ENCODE measurements at places on chromosomes 11 and 22. TPM values are rescaled to one million over a fixed set of nuclear protein-coding genes. Genes with fewer than 3 reads are reported as not detected.

MPZL3 gene
- total RNA-seq, result 0.21 TPM

DNA sequence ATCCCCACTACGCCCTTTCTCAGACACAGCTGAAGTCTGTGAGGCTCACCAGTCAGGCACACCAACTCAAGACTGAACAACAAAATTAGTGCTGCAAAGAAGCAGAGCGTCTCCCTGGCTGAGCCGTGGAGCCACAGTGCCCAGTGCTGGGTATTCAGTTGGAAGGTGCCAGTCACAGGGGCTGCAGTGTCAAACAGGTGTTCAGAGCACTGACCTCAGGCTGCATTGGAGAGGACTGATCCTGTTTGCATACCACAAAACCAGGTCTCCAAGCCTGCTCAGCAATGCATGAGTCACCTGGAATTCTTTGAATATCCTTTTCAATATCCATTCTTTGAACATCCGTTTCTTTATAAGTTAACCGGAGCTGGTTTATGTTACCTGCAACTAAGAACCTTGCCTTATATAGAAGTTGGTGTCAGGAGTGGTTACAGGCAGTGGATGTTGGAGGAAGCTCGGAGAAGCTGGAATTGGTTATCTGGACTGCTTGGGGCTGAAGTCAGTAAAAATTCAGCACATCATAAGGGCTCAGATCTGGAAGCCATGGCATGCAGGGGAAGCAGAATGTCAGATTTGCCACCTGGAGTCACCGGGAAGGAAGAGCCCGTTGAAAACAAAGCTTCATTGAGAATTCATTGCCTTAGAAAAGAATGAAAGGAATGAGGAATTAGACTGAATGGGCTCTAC is 30.3 kb downstream of the PDGFB start:
- no peak for DNase-seq

DNA sequence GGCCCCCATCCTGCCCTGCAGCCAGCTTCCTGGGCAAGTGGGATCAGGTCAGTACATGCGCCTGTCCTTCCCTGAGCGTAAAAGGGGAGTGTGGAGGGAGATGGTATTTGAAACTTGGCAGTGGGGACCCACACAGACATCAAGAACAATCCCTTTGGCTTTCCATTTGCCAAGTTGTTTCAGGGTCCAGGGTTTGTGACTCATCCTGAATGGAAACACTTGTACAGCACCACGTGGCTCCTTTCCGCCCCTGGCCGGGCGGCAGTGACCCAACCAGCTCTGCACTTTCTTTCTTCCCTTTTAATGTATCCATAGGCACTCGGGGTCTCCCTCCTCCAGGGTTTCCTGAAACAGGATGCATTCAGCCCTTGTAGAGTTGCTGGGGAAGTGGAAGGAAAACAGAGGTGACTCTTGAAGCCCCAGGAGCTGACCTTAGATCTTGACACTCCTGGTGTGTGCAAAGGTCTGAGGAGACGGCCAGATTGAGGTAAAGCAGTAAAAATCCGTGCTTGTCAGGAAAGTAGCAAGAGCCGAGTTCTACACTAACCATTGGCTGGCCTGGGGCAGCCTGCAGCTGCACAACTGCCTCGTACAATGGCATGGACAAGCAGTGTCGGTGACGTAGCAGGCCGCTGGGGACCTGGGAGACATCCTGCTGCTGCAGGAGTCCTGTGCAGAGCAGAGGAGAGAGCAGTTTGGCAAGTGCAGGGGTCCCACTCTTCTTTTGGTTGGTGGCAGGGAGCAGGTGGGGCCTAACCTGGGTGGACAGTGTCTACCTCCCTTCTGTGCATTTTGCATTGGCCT is 189.8 kb downstream of the SNX19 start:
- no peak for DNase-seq

SLC25A18 gene
- not detected for total RNA-seq

DNA sequence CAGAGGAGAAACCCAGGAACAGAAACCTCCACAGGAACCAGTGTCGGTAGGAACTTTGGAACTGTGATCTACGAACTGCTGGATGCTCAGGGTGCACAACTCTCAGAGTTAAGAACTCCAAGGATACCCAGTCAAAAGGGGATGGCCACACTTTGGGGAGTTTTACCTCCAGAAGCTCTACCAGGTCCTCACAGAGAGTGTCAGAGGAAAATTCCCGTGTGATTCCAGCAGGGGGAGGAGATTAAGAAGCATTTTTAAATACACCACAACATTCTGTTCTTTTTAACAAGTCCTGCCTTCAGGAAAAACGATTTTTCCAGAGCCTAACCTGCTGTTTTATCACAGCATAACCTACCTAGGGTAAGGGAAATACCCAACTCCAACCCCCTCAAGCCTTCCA is 104.0 kb downstream of the SOX6 start:
- DNase-seq, result no peak

DNA sequence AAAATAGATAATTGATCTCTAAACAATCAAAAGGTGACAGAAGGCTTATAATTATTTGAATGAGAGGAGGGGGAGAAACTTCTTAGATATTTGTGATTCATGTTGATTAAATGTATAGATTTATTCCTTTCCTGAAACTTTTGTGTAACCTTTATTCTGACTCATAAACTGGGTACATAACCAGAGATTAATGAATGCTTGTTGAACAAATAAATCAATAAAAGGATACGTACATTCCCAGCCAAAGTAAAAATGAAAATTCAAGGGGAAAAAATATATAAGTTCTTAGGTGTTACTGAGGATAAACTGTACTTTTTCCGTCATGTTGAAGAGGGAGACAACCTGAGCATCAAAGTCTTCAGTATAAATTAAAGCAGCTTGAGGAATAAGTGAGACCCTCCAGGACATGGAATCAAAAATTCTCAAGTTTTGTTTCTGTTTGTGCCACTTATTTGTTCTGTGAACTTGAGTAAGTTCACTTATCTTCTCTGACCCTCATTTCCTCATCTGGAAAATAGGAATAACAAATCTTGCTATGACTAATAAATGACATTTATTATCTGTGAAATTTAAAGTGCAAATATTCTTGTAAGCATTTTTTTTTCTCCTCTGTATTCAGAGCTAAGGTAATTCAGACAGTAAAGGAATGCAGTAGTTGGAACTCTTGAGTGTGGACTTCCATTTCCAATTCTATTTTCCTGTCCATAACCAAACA is 195.4 kb downstream of the METTL15 start:
- no peak for DNase-seq

- DNase-seq, result no peak
These were observed 49.3 kb downstream of the LRFN4 start for GRCh38 chr11:66906061-66906733.

DNA sequence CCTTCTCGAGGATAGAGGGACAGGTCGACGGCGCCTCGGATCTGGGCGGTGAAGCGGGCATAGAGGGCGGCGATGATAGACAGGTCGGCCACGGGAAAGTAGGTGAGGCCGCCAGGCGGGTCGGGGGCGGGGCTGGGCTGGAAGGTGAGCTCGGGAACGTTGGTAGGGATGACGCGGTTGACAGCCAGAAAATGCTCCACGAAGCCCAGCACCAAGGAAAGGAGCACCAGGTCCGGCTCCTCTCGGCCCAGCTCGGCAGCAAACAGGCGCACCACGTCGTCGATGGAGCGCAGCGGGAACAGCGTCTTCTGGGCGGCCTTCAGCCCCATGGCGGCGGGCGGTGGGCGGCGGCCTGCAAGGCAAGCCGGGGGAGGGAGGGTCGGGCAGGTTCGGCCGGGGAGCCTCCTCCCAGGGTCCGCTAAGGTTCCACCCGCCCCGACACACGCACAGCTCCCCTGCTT is 540 bp downstream of the MEN1 start:
- DNase-seq, result no peak

PARVG gene
- 19.9 TPM for total RNA-seq

DNA sequence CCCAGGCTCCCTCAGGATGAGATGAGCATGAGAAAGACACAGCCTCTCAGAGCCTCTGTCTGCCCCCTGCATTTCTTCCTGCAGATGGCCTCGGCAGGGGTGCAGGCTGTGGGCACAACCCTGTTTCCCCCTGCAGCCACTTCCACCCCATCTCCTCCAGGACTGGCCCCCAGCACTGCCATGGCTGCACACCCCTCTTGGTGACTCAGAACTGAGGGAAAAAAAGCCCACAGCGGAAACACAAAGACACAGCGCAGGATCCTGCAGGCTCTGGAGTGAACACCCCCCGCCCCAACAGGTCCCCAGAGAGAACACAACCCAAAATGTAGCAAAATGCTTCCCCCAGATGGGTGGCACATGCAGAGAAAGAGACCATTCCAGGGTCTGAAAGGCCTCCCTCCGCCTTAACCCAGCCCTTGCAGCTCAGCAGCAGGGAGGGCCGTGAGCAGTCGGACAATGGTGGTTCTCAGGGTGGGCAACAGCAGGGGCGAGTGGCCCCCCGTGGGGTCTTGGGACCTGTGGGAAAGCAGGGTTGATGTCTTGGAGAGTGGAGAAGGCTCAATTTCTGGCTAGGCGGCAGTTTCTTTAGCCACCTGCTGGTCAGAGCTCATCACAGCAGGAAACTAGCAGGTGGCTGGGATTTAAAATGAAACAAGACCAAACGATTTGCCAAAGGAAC is 8.0 kb downstream of the TUBGCP6 start:
- DNase-seq, result no peak

DNA sequence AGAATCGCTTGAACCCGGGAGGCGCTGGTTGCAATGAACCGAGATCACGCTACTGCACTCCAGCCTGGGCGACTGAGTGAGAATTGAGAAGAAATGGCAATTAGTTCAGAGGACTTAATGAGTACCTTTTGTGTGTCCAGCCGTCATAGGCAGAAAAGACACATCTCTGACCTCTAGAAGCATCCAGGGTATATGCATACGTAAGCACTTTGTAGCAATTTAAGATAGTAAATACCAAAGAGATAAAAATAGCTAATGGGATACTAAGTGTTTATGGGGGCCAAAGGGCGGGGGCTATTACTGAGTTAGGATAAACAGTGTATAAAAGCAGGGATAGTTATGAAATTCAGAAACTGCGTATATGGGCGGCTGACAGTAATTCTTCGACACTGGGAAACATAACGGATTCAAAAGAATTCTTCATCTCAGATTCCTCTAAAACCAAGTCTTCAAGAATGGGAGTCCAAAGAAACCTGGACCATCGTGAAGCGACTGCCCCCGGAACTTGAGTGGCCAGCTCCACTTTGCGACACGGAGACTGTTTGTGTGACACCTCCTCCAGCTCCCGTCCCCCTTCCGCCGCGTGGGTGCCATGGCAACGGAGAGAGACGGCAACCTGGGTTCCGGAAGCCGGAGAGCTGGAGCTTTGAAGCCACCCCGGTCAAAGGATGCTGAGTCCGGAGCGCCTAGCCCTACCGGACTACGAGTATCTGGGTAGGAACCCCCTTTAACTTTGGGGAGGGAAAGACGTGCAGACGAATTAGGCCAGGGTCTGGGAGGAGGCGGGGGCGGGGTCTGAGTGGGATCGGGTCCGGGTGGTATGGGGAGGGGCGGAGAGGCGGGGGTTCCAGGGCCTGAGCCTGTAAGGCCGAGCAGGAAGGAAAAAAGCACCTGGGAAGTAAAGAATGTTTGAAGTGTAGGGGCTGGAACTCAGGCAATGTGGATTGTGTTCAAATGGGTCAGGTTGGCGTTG is at the start of gene CSTPP1:
Gene CSTPP1, plus strand, starts transcription at position 624 of the 973 bp plus-strand sequence. Its CDS starts 45 bp downstream, at position 669.
- DNase-seq, result peak; percentile 75

TMA7B gene
- not detected for total RNA-seq

GRCh38 chr11:94741022-94741679 is 27.0 kb upstream of the AMOTL1 start:
- no peak for DNase-seq

DNA sequence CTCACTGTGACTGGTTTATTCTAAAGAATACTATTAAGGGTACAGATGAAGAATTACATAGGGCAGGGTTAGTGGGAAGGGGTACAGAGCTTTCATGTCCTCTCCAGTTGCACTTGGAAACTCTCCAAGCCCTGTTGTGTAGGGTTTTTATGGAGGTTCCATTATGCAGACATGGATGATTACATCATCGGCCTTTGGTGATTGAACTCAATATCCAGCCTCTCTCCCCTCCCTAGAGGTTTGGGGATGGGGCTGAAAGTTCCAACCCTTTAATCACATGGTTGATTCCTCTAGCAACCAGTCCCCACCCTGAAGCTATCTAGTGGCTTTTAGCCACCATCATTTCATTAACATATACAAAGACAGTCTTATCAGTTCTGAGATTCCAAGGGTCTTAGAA is 472.6 kb downstream of the BUD13 start:
- no peak for DNase-seq

- DNase-seq, result no peak
These were observed 4.1 kb upstream of the MAPK11 start for GRCh38 chr22:50274311-50274710.

DNA sequence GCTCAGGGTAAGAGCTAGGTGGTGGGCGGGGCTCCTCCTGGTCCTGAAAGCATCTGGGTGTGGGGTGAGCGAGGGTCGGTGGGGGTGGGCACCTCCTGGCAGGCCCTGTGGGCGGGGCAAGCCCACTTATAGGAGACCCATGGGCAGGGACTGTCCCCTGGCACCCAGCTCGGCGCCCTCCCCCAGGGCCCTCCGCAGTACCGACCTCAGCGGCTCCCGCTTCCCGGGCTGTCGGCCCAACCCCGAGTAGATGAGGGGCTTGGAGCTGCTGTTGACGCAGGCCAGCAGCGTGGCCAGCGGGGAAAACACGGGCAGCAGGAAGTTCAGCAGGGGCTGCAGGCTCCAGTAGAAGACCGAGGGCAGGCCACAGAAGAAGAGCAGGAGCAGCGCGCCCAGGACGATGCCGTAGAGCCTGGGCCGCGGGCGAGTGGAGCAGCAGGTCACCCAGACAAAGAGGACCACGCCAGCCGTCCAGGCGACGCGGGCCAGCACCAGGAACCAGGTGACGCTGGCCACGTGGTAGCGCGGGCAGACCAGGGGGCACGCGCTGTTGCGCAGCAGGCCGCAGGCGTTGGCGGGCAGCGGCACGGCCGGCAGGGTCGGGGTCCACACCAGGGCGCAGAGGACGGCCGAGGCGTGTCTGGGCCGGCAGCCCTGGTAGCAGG is 663 bp downstream of the MRGPRG start:
- DNase-seq, result no peak

MS4A6A gene
- 35.0 TPM for total RNA-seq

DNA sequence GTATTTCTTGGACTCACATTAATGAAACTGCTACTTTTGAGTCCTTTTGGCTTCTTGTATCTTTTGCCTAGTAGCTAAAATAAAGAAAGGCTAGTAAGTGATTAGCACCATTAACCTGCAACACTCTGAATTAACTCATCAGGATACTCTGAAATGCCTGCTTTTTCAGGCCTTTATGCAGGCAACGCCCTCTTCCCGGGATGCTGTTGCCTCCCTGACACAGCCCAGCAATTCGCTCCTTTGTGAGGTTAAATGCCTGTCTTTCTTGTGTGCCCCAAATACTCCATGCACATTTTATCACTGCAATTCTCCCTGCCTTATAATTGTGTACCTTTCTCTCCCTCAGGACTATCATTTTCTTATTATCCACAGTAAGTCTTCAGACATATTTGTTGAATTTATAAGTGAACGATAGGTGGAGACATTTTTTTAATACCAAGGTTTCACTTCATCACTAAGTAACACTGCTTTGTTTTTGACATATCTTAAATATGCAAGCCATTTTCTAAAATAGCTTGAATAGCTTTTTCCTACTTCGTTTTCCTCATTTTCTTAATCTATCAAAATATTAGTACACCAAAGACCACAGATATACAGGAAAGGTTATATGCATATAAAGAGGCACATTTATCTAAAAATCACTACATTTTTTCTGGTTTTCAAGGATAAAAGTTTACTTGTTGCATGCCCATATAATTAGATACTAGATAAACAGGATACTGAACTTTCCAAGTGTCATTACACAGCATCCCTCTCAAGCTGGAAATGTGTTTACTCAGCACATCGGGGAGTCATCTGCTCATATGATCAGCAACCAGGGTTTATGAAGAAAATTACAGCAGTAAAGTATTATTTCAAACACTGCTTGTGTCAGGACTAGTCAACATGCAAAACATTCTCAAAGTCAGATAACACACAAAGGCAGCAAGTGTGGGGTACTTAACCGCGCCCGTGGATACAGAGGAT is 48.5 kb upstream of the DDI1 start:
- DNase-seq, result no peak

- DNase-seq, result no peak
These were observed 27.5 kb downstream of the CHEK2 start for GRCh38 chr22:28714043-28714628.

Measured in ascending aorta (tissue), 2 donors.